ENCODE measurements at places on chromosomes 2 and 18.

DNA sequence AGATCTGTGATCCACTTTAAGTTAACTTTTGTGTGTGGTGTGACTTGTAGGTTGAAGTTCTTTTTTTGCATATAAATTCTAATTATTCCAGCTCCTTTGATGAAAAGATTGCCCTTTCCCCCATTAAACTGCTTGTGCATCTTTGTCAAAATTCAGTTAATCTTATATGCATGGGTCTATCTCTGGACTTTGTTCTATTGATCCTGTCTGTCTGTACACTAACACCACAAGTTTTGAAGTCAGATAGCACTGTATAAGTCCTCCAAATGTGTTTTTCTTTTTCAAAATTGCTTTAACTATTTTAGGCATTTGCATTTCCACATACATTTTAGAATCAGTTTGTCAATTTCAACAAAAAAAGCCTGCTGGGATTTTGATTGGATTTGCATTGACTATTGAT lies 137.6 kb downstream of the BCL11A start:
- DNase-seq = no peak

- DNase-seq = no peak
Observed at GRCh38 chr2:239132156-239132709, 268.6 kb downstream of the HDAC4 start.

DNA sequence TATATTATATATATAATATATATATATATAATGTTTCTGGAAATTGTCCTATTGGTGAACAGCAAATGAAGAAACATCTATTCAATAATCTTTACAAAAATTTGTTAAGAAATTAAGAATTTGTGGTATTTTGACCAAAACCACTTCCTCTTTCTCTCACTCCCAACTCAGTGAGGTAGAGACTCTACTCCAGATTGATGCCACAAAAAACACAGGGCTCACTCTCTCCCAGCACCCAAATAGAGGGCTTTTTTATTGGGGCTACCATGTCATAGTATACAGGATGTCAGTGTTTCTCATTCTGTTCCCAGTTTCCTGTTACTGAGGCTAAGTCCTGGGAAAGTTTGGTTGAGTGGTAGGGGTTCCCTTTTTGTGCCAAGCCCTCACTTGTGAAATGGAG lies 1155.4 kb downstream of the BCL11A start:
- DNase-seq = no peak

- DNase-seq = no peak
Observed at GRCh38 chr2:101847661-101848339, 144.0 kb upstream of the IL1R2 start.

DNA sequence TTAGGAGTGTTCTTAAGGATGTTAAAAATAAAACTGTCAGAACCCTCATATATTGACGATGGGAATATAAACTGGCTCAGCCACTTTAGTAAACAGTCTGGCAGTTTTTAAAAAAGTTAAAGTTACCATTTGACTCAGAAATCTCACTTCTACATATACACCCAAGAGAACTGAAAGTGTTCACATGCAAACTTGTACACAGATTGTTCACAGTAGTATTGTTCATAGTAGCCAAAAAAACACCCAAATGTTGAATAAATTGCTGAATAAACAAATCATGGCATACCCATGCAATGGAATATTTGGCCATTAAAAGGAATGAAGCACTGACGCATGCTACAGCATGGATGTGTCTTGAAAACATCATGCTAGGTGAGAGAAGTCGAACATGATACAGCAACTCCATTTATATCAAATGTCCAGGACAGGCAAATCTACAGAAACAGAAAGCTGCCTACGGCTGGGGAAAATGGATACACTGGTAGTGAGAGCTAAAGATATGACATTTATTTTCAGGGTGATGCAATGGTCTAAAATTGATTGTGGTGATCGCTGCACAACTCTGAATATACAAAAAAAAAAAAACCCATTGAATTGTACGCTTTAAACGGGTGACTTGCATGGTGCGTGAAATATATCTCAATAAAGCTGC lies 10.1 kb downstream of the RPL31 start:
- no peak for DNase-seq
